ENCODE measurements at places on chromosomes 4 and X. TPM values are rescaled to one million over a fixed set of nuclear protein-coding genes. Genes with fewer than 3 reads are reported as not detected.
A peak's percentile ranks its signal among the peaks of the same experiment; 100 is the strongest.

FGF16 gene
- not detected for total RNA-seq

DNA sequence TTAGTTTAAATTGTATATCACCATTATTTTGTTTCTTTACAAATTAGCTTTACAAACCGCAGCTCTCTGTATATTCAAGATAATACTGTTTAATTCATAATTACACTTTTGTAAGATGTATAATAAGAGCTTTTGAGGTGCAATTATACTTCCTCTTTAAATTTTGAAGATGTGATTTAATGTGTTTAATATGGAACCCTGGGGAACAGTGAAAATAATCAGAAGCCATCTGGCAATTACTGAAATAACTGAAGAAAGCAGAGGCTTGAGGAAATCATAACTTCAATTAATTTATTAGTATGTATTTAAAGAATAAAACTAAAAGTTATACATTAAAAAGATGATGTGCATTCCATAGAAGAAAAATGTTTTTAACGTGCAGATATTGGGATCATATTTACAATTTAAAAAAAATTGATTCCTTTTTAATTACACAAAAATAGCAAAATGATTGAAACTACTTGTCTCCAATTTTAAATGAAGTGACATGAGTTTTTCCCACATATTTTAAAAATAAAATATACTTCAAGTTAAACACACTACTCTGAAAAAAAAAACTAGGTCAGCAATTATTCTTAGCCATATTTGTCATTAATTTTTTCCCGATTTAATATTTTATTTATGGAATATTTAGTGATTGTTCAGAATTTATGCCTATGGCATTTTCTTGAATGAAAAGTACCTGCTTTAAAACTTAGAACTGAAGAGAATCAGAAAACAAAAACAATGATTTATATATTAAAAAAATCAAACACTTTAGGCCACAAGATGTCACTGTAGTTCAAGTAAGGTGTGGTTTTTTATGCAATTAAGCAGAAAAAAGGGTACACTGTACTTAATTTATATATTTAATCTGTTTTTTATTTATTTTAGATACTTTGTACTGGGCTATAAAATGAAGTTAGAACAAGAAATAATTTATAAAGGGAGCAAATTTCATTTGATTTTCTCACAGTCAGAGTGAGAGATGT is 942.7 kb upstream of the NDST4 start:
- no peak overlapping the region for H3K4me3 ChIP-seq
- H3K36me3 ChIP-seq: no peaks in the 10 kb centered on the region
- H3K27me3 ChIP-seq: no peaks in the 10 kb centered on the region
- DNase-seq: no peak
- no peak overlapping the region for H3K27ac ChIP-seq

- no peaks in the 10 kb centered on the region for H3K36me3 ChIP-seq
- no peak overlapping the region for H3K27ac ChIP-seq
These were observed 1571.9 kb downstream of the ADGRL3 start for GRCh38 chr4:62771983-62772557.

DNA sequence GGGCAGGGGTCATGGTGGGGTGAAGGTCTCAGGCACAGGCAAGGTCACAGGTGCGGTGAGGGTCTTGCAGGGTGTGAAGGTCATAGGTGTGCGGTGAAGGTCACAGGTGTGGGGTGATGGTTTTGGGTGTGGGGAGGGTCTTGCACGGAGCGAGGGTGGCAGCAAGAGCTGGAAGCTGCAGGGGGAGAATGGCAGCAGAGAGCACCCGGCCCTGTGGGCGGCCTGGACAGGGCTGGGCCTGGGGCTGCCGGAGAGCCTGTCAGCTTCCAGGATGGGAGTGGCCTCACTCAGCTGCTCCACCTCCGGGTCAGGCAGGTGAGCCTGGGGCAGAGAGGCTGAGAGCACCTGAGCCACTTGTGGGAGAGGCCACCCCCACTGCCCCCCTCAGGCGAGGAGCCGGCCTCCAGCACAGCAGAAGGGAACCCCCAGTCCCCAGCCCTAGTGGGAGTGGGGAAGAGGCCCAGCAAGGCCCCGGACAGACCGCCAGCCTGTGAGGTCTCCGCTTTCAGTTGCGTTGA is 1.5 kb downstream of the MSANTD1 start:
- H3K27me3 ChIP-seq: no peaks in the 10 kb centered on the region
- no peaks in the 10 kb centered on the region for H3K36me3 ChIP-seq
- H3K27ac ChIP-seq: peak overlapping the region; percentile 55
- H3K4me3 ChIP-seq: no peak overlapping the region
- H3K4me1 ChIP-seq: no peaks in the 10 kb centered on the region
- DNase-seq: peak; percentile 62

GRCh38 chr4:123317211-123317610 is 79.4 kb upstream of the SPRY1 start:
- H3K27me3 ChIP-seq: no peaks in the 10 kb centered on the region
- DNase-seq: no peak
- H3K27ac ChIP-seq: no peak overlapping the region
- H3K36me3 ChIP-seq: no peaks in the 10 kb centered on the region

Data from Caco-2 (cell line).